Retinal pigment epithelial cell (primary cell): ENCODE measurements at places on chromosomes 6 and 20.

DNA sequence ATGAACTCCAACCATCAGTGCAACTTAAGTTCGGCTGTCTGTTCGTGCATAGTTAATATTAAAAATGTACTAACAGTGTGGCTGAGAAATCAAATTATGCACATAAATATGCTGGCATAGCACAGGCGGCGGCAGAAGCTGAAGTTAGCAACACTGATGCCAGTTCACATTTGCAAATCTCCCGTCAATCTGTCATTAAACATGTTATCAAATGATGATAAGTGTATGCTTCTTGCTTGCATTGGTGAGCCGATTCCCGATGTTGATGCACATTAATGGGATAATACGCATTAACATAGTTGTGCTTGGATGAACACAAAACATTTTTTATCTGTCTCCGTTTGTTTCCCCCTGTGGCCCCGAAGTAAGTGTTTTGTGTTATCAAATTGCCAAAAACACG, 309.4 kb downstream of the ZNF217 start:
- no peak for DNase-seq

- DNase-seq = no peak
These were observed 31.0 kb downstream of the TOMM6 start for GRCh38 chr6:41818271-41819054.

GRCh38 chr6:145816392-145816791, 1.8 kb upstream of the FBXO30 start:
- no peak for DNase-seq

DNA sequence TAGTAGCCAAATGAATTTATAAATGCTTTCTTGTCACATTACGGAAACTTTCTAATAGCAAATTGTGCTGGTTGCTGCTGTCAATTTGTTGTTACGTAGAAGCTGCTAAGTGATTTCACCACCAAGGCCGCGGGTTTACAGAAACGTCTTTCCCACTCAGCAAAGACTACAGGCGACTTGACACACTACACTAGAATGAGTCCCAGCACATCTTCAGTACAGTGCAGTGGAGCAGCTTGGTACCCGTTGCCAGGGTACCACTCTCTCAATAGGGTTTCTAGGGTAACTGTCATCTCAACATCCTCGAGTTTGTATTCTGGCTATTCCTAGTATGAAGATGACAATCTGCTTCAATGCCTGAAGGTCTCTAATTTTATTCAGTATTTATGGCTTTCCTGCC, 22.7 kb upstream of the ZDHHC14 start:
- no peak for DNase-seq

GRCh38 chr6:167799033-167799821, 27.5 kb upstream of the AFDN start:
- no peak for DNase-seq

- peak; percentile 7 for DNase-seq
These were observed 741.4 kb downstream of the HACE1 start for GRCh38 chr6:104118274-104118673.

DNA sequence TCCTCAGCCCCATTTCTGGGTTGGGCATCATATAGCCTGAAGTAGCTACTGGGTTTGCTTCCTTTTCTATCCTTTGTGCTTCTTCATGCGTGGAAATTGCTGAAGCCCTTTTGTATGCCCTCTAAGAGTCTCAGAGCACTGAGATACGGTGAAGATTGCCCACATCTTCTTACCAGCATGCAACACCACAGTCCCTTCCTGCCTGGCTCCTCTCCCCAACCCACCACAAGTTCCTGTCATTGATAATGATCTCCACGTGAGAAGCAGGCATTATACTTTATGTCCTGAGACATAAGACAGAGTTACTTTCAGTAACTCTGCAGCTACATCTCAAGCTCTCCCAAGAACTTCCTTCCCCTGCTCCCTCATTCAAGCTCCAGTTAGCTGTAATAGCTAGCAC, 15.8 kb upstream of the PLCB4 start:
- no peak for DNase-seq

- DNase-seq = no peak
These were observed at the start of gene CD40 for GRCh38 chr20:46117704-46118467. TSS of gene CD40 (plus strand) at chr20:46118314. CDS start at chr20:46118344, 30 bp downstream.

GRCh38 chr6:66556936-66557335, 849.9 kb upstream of the EYS start:
- DNase-seq = no peak

DNA sequence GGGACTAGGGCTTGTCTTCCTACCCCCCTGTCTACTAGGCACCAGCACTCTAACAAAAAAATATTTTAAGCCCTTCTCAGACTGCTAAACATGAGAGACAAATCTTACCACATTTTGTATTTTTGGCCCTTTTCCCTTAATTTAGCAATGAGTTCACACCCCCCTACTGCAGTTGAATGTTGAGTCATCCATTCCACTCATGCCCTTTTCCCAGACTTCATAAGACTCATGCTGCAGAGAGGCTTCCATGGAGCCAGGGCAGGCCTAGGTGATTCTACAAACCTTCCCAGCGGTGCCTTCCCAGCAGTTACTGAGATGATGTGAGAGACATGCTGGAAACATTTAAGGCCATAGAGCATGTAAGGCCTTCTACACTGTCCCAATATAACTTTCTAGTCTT, 53.9 kb downstream of the PXDC1 start:
- DNase-seq = peak; percentile 62

- no peak for DNase-seq
These were observed 408.4 kb downstream of the PKHD1 start for GRCh38 chr6:51678905-51679620.

- no peak for DNase-seq
These were observed 178.0 kb downstream of the DTNBP1 start for GRCh38 chr6:15484821-15485220.

- no peak for DNase-seq
These were observed 164.0 kb downstream of the PDE7B start for GRCh38 chr6:136015531-136015930.

- peak; percentile 26 for DNase-seq
These were observed 174.3 kb upstream of the TNFAIP3 start for GRCh38 chr6:137692806-137693205.

DNA sequence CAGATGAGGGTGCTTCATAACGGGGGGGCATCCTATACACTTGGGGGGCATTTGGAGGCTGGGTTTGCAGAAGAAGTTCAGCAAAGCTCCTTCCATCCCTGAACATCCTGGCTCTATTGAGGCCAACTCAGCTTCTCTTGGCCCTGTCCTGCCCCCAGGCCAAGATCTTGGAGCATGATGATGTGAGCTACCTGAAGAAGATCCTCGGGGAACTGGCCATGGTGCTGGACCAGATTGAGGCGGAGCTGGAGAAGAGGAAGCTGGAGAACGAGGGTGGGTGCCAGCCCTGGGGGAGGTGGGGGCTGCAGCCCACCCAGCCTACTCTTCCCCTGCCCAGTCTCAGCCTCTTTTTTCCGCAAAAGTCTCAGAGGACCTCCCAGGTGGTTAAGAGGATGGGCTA, 17.2 kb downstream of the GDAP1L1 start:
- DNase-seq = no peak

DNA sequence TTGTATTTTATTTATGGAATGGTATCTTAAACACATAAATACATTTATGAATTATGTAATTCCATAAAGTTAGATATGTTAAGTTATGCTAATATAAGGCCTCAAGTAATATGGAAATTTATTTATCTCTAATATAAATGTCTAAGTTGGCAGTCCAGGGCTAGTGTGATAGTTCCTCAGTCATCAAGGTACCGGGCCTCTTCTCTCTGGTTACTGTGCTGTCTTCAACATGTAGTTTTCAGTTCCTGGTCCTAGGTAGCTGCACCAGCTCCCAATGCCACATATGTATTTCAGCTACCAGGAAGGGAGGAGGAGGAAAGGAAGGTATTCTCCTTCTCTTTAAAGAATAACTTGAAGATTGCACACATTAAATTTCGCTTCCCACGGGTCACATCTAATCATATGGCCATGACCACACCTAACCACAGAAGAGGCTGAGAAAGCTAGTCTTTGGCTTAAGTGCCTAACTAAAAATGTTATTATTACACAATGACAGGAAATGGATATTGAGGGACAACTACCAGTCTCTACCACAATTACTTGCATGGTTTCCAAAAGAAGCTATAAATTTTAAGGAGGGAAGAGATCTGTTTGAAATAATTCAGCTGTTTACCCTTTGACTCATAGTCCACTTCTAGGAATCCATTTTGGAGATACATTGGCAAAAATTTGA, 68.6 kb downstream of the BCKDHB start:
- DNase-seq = no peak

DNA sequence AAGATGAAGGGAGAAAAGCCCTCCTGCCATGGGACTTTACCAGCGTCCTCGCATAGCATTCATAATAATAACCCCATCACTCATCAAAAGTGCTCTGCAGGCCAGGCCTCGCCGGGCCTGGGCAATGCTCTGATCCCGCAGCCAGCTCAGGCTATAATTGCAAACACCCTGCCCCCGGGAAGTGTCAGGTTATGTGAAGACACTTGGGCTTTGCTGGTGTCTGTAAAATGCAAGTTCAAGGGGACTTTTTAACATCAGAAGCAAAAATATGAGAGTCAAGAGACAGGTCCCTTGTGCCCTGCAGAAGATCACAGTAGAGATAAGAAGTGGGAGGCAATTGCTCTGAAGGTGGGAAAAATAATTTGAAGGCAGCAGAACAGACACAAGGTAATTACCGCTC, 381.0 kb downstream of the MAFB start:
- DNase-seq = no peak

DNA sequence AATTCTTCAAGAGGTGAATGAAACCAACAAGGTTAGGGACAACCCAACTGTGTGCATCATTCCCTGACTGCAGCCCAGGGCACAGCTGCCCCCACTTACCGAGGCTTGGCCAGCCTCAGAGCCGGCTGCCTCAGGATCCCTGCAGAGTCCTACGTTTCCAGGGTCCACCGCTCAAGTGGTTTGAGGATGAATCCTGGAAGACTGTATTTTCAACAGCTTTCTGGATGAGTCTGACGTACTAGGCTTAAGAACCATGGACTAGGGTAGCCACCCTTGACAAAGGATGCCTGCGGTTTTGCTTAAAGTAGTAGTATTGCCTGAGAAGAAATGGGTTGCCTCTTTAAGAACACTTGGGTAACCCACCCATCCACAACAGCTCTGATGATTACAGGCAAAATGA, 101.4 kb downstream of the FOXC1 start:
- DNase-seq = no peak

DNA sequence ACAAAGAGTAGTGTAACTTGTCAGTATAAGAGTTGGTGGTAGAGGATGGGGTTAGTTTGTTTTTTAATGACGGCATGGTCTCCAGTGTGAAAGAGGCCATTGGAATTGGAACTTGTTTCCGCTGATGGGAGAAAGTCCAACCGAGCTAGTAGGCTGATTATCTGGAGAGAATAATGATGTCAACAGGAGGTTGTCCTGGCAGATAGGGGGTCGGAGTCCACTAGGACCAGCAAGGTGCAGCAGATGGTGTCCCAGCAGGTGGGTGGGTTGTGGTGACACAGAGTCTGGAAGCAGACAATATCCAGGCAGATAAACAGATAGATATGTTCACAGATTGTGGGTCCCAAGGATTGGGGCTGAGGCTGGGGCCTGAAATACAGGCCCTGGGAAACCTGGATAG, 35.1 kb downstream of the PKIB start:
- DNase-seq = no peak

GRCh38 chr6:47413752-47414422, 63.7 kb upstream of the CD2AP start:
- no peak for DNase-seq

- DNase-seq = no peak
These were observed 179.6 kb downstream of the LMBRD1 start for GRCh38 chr6:69617163-69617562.

DNA sequence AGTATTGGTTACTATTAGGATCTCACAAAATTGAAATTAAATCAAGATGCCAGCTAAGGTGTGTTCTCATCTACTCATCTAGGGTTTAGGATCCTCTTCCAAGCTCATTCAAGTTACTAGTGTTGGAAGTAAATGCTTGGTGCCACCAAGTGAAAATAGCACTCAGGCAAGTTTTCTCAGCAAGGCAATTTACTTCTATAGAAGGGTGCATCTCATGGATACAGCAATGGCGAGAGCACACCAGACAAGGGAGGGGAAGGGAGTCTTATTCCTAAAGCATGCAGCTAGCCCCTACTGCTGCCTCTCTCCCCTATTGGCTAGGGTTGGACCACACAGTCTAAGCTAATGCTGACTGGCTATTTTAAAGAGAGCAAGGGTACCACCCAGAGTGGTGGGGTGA, 23.0 kb upstream of the FAM8A1 start:
- no peak for DNase-seq

DNA sequence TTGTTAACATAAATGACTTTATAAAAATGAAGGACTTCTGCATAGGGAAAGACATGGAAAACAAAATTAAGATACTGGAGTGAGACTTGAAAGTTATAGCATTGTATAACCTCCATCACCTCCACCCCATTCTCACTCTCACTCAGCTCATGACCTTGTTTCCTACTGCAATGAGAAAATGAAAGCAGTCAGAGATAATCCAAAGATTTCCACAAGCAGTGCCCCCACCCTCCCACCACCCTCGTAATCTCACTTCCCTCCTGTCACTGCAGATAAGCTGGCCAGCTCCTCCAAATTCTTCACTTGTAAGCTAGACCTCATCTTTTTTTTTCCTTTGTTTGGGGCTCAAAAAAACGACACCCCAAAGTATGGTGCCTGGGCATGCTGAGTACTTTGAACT, 52.9 kb upstream of the PROKR2 start:
- DNase-seq = no peak

- no peak for DNase-seq
These were observed 47.5 kb downstream of the CHMP4B start for GRCh38 chr20:33858666-33859065.

GRCh38 chr6:19028201-19028600, 641.1 kb downstream of the RNF144B start:
- DNase-seq = no peak

DNA sequence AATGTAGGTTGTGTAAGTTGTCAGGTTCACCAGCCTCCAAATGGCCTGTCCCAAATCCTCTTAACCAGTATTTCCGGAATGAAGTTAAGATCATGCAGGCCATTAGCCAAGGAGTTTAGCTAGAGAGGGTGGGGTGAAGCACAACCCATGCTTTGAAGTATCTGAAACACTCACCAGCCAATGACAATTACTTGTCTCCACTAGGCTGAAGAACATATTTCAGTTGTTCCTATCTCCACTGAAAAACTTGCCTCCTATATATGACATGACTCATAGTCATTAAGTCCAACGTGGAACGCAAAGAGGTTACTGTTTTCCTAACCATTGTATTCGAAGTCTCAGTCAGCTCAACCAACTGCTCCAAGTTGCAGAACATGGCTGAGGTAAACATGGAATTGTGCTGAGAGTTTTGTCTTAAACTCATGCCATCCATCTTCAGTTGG, 37.4 kb upstream of the TNFAIP3 start:
- no peak for DNase-seq
